ENCODE measurements at places on chromosomes 2 and 18. TPM values are rescaled to one million over a fixed set of nuclear protein-coding genes. Genes with fewer than 3 reads are reported as not detected.

GRCh38 chr2:95238131-95238530 lies 30.8 kb downstream of the ZNF892 start:
- DNase-seq, result no peak

DNA sequence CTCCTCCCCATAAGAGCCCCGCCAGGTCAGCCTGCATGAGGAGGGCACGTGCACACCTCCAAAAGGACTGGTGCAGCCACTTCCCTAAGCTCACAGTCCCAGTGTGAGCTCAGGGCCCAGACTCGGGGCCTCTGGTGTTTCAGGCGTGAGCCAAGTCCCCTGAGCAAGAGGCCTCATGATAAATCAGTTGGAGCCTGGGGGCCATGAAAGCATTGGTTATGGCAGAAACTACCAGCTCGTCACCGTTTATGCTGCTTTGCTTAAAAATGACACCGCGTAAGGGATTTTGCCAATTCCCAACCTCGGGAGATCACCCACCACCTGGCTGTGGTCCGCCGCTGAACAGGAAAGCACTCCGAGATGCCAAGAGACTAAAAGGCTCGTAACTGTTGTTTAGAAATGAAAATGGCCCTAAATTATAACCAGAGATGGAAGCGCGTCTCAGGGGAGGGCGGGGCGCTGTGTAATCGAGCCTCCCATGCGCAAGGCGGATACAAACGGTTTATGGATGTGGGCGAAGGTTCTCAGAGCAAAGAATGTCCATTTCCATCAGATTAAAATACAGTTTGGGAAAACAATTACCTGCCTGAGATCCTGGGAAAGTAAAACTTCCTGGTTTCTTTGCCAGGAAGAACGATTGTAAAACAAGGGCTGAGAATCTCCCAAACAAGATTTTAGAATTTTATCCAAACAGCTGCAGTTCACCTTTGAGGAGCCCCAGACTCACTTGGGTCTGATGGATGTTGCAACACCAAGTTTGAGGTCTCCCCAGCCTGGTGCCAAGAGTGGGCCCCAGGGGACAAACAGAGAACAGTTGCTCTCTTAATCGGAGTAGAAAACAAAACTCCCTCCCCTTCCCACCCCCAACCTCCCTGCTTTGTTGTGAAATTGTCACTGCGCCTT lies 141.4 kb downstream of the BCL2 start:
- peak; percentile 42 for DNase-seq

DNA sequence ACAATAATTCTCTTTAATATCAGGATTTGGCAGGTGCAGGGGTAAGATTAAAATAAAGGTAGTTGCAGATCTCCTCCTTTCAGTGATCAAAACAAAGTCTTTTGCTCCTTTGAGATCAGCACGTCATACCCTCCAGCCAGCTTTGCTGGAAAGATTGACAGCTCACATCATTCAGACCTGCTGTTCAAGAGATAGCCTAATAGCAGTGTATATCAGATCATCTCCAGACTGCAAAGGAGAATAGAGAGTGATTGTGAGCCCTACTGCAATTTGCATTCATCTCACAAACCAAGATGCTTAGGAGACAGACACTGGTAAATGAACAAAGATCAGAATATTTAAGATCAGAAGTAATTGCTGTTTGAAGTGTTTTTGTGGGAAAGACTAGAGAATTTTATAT lies 135.8 kb upstream of the DSEL start:
- DNase-seq, result no peak

DNAJC5G gene
- not detected for total RNA-seq

Data from skin of body (tissue), 3 donors.